ENCODE measurements at places on chromosomes 5 and 9.
A peak's percentile ranks its signal among the peaks of the same experiment; 100 is the strongest.

GRCh38 chr5:64000096-64000495 is 37.9 kb upstream of the HTR1A start:
- no peak for DNase-seq

- DNase-seq, result peak; percentile 84
Observed at GRCh38 chr5:14156650-14157492, 13.7 kb downstream of the TRIO start.

DNA sequence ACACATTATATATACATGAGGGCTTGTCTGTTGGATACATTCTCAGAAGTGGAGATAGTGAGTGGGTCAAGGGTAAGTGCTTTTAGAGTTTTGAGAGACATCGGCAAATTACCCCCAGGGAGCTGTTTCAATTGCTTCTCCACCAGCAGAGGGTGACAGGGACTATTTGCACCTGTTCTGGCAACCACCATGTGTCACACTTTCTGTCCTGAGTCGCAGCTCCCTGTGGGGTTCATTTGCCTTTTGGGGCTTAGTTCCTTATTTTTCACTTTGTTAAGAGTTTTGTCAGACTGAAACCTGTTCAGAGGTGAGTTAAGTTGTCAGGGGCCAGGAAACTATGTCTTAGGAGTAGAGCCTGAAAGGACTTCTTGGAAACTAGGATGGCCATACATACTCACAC is 20.1 kb upstream of the SLC36A1 start:
- DNase-seq, result no peak

DNA sequence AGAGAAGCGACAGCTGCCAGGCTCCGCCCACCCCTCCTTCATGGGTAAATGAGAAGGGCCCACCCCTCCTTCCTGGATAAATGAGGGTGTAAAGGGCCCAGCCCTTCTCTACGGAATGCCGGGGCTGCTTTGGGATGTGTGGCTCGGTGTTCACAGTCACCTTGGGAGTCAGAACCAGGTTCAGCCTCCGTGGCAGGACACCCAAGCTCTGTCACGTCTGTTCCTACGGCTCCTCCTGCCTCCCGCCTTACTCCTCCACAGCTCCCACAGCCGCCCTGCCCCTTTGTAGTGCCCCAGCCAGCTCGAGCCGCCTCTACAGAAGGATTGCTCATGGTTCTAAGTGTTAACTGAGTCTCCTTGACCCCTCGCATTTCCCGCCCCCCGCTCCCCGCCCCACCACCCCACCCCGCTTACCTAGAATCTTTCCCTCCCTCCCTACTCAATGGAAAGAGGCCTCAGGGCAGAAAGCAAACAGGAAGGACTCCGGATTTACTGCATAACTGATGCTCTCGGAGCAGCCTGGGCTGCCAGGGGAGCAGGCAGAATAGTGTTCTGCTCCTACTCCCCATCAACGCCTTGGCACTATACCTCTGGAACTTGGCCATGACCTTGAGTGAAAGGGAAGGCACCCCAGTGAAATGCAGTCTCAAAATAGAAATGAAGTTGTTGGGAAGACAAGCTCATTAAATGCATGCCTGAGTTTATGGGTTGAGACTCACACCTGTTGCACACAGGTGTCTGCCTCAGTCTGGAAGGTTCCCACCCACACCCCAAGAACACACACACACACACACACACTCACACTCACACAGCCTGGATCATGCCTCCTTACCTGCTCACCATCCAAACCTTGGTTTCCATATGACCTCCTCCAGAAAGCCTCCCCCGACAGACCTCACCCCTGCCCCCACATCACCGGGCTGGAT is 59.6 kb downstream of the NEURL1B start:
- DNase-seq, result no peak

GRCh38 chr5:93161661-93162654 is 419.1 kb downstream of the NR2F1-AS1 start:
- peak; percentile 28 for DNase-seq

DNA sequence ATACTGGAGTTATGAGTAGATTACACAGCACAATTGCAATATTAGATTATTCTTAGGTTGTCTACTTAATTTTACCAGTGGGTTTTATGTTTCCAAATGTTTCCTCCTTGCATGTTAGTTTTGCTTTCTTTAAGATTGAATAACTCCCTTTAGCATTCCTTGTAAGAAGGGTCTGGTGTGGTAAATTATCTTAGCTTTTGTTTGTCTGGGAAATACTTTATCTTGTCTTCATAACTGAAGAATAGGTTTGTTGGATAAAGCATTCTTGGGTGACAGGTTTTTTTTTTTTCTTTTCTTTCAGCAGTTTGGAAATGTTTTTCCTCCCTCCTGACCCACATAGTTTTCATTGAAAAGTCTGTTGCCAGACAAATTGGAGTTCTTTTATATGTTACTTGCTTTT is 531.1 kb downstream of the ANXA1 start:
- DNase-seq, result no peak

- DNase-seq, result no peak
Observed at GRCh38 chr9:126456441-126457174, 130.0 kb downstream of the MVB12B start.

GRCh38 chr5:40569546-40570270 is 110.0 kb upstream of the PTGER4 start:
- DNase-seq, result peak; percentile 15

DNA sequence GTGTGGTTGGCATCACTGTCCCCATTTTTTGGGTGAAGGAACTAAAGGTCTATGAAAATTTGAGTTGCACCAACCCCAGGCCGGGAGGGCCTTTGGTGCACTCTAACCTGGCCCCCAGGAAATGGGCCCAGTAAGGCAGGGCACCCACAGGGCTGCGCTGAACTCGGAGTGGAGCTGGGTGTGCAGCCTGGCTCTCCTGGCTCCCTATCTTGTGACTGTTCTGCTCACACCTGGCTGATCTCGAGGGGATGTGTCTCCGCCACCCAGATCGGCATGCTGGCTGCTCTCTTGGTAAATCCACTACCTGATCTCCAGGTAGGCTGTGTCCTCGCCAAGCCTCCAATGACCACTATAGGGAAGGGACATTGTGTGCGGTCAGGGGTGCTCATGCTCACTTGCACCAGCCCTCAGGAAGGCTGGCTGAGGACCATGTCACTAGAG is 259.8 kb downstream of the NSG2 start:
- DNase-seq, result peak; percentile 36

DNA sequence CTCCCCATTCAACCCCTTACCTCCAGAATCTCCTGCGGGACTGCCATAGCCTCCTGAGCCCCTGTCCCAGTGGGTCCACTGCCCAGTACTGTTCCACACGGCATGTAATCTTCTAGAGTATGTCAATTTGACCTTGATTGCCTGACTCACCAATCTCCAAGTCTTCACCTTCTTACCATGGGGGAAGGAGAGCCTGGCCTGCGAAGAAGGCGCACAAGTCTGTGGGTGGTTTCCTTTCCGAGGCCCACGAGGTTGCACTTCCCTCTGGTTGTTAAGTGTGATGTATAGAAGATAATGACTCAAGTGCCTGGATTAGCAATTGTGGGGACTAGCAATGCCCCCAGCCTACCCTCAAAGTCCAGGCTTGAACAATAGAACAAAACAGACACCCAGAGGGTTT is 8.1 kb upstream of the TENT4A start:
- DNase-seq, result peak; percentile 64

- no peak for DNase-seq
Observed at GRCh38 chr5:10860645-10861422, 99.8 kb upstream of the DAP start.

DNA sequence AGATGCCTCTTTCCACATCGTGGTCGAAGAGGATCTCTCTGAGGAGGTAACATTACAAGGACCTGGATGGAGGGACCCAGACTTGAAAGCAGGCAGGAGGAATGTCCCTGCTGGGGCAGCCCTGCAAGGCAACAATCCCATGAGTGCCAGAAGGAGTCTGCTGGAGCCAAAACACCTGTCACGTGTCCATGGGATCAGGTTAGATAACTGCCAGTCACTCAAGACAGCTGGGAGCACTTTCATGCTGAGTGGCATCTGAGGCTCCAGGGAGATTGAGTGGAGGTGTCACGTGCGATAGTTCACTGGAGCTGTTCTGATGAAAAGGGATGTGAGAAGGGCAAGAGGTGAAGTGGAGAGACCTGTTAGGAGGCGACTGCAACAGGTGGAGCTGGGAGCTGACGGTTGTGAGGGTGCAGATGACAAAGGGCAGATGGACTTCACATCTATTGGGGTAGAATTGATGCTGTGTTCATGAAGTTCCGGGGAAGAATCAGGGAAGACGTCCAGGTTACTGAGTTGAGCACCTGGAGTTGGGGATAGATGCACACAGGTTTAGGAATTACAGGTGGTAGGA is 68.4 kb downstream of the ICE1 start:
- DNase-seq, result no peak

GRCh38 chr5:142087920-142088679 is 20.5 kb upstream of the NDFIP1 start:
- no peak for DNase-seq

DNA sequence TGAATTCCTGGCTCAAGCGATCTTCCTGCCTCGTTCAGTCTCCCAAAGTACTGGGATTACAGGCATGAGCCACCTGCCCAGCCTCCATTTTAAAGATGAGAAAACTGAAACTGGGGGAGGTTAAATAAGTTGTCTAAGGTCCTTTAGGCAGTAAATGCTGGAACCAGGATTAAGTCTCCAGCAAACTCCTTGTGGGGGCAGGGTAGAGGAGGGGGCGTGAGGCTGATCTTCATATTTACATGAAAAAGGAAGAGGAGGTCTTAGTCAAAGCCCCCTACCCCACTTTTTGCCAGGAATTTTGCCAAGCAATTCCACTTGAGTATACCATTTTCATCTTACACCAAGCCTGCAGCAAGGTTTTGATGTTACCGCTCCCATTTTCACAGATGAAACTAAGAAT is 76.6 kb upstream of the NR4A3 start:
- no peak for DNase-seq

GRCh38 chr5:97498657-97499056 is 315.6 kb upstream of the RIOK2 start:
- DNase-seq, result no peak

GRCh38 chr9:94212531-94212930 is 46.6 kb upstream of the ZNF169 start:
- no peak for DNase-seq

DNA sequence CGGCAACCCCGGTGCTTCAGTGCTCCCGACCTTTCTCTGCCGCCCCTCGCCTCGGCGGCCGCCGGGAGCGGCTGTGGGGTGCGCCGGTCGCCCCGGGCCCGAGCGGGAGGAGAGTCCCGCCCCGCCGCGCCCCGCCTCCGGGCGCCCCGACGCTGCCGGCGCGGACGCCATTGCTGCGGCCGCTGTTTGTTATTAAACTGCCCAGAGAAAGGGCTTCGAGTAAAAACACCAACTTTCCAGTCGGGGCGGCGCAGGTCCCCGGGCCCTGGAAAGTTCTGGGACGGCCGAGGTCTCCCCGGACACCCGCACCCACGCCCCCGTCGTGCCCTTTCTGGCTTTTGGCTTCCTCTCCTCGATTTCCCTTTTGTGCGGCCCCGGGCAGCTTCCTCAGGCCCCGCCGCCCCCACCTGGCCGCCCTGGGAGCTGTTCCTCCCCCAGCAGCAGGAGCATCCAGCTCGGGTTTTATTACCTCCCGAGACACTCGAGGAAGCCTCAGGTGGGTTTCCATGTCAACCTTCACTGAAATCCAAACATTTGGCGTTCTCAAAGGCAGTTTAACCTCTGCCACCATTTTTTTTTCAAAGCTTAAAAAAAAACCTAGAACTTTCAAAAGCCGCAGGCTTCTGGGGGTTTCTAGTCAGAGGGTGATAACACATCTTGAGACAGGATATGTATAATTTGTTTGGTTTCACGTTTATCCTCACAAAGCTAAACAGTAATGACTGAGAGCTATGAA is 334.4 kb downstream of the CWC27 start:
- no peak for DNase-seq

GRCh38 chr5:2193142-2193541 is 310.4 kb upstream of the IRX4 start:
- DNase-seq, result peak; percentile 36

DNA sequence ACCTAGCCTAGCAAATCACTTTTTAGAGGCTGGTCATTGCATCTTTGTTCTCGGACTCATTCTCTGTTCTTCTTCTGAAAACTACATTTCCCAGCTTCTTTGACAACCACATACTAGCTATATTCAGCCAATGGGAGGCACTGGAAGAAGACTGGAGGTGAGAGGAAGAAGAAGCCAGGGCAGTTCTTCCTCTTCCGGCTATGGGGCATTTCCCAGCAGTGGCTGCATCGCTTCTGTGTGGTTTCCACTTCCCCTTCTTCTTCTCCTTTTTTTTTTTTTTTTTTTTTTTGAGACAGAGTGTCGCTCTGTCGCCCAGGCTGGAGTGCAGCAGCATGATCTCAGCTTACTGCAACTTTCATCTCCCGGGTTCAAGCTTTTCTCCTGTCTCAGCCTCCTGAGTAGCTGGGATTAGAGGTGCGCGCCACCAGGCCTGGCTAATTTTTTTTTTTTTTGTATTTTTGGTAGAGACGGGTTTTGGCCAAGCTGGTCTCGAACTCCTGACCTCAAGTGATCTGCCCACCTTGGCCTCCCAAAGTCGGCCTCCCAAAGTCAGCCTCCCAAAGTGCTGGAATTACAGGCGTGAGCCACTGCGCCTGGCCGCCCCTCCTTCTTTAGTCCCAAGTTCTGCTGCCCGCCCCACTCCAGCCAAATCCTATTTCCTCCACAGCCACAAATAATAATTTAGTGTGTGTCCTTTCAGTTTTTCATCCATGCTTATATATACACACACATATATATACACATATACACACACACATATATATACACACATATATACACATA is 6.9 kb upstream of the UBAP1 start:
- DNase-seq, result no peak
